GM20000 (cell line): ENCODE measurements at places on chromosomes 5 and 9.

DNA sequence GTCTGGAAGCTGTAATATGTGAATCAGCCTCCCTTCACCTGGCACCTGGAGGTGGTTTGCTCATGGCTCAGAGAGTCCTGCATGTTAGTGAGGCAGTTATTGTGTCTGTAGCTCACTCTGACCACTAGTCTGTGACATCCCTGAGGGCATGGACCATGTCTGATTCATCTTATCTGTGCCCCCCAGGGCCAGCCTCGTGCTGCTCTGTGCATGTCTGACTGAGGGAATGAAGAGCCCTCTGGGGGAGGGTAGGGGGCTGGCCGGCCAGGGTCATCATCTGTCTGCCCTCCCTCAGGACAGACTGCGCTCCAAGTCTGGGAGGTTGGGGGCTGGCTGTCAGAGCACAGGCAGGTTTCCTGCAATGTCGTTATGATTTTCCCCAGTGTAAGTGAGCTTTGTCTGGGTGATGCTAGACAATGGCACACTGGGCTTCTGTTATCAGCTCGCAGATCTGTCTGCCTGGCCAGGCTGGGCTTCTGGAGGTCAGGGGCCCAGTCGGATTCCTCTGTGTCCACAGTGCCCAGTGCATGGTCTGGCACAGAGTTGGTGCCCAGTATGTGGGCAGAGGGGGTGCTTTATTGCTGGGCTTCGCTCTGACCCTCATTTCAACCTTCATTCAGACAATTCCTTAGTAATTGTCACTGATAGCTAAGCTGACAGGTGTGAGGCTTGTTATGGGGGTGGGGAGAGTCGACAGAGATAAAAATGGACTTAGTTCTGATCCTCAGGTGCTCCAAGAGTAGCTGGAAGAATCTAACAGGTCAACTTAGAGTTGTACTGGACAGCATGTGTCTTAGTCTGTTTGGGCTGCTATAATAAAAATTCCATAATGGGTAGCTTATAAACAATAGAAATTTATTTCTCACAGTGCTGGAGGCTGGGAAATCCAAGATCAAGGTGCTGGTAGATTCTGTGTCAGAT is 85.7 kb upstream of the SHB start:
- DNase-seq = no peak

- peak; percentile 48 for DNase-seq
Measured at GRCh38 chr5:102153003-102153759, 142.9 kb downstream of the SLCO4C1 start.

- DNase-seq = no peak
Measured at GRCh38 chr5:8058616-8059190, 189.8 kb downstream of the MTRR start.

GRCh38 chr5:133742431-133742988 is 130.2 kb upstream of the FSTL4 start:
- DNase-seq = no peak

- DNase-seq = no peak
Measured at GRCh38 chr9:133943036-133943780, 48.9 kb downstream of the VAV2 start.

DNA sequence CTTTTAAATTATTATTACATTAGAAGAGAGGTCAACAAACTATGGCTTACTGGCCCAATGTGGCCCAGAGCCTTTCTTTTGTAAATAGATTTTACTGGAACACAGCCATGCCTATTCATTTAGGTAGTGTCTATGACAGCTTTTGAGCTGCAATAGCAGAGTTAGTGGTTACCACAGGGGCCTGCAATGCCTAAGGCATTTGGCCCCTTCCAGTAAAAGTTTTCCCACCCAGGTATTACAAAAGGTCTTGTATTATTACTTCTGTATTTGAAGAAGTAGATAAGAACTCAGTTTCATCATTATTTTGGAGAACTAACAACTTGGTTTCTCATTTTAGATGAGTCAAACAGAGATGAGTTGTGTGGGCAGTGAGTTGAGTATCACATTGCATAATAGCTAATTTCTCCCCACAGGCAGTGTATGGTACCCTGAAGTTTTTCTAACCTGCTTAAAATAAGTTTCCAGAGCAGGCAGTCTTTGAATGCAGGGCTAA is 9.5 kb downstream of the MTRR start:
- peak; percentile 64 for DNase-seq

DNA sequence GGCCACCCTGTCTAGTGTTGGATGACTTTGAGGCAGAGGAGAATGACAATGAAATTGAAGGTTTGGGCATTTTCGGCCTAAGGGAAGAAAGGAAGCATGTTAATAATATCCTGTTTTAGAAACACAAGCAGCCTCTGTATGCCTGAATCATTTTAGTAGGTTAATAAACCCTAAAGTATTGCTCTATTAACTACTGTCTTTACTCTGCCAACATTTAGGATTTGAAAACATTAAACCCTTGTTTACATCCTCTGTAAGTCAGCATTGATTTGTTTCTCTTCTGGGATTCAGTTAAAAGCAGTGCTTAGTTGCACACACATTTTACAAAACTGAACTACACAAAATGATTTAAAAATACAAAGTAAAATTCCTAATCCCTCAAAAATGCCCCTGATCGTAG is 358.9 kb downstream of the ARRDC3 start:
- no peak for DNase-seq

DNA sequence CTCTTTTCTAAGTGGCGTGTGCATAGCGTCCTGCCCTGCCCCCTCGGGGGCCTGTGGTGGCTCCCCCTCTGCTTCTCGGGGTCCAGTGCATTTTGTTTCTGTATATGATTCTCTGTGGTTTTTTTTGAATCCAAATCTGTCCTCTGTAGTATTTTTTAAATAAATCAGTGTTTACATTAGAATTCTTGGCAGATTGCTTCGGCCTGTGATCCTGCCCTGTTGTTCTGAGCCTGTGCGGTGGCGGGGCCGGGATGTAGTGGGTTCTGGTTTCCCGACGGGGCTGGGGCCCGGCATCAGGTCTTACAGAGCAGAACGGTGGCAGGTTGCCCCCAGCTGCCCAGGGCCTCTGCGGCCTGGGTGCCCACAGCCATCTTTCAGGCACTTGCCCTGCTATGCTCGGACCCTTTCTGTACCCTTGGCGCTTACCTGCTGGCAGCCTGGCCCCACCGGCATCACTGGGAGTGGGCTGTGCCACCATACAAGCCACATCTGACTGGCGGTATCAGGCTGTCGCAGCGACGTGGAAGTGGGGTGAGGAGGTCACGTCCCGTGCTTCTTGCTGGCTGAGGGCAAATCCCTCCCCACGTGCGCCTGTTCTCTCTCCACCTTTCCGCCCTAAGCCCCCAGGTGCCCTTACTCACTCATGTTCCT is 9.0 kb downstream of the QRFP start:
- no peak for DNase-seq

GRCh38 chr9:13364271-13365000 is 84.9 kb upstream of the MPDZ start:
- DNase-seq = no peak
